ENCODE measurements at places on chromosomes 2 and 18.

DNA sequence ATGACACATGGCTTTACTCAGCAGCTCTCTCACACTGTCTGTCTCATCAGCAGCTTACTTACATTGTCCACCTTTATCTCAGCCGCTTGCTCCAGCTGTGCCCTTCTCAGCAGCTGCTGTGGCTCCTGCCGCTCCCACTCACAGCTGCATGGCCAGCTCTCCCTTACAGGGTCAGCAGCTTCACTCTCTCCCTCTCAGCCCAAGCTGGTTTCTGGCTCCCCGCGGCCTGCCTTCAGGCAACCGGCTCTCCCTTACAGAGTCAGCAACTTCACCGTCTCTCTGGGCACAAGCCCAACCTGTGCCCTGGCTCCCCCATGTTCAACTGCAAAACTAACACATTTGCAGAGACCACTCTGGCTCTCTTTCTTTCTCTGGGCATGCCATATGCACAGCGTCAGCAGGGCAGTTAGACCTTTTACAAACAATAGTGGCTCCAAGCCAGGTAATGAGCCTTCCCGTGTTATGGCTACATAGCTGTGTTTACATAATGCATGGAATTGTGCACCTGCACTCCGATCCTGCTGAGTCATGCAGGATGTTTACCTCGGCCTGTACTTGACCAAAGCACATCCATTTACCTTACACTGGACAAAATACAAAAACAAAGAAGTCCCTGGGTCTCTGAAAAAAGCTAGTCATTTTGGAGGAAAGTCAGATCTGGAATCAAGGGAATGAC lies 167.3 kb downstream of the DOK6 start:
- no peak for DNase-seq

DNA sequence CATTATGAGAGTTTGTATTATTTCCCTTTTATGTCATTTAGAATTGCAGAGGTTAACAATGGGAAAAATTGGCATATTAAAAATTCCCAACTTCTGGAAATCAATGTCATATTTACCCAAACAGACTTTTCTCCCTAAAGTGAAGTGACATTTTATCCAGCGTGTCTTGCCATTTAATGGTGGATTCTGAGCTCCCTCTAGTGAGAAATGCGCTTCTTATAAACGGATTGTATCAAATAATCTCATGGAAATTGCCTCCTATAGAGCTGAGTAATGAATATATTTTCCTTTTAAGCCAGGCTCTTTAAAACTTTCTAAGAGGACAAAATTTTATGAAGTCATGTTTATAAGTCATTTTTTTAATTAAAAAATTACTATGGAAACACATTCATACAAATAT lies 5.7 kb upstream of the GCFC2 start:
- DNase-seq, result no peak

- no peak for DNase-seq
Measured at GRCh38 chr2:136034629-136035028, 49.2 kb upstream of the DARS1 start.

DNA sequence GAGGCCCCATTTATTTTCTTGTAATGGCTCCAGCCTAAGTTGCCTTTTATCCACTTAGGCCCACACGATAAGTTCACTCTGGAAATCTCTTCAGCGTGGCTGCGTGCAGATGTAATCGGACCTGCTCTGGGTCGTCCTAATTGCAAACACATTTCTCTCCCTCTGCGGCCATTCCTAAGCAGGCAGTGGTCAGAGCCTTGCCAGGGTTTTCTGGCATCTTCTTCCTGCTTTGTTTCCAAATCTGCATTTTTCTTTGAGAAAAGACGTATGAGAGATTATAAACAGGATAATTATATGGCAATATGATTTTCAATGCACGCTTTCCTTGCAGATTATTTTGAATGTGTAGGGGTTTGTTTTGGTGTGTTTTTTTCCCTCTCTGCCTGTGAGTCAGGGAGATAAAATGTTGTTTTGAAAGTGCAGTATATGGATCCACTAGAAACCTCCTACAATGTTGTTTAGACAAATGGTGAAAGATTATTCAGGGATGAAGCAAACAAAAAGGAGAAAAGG lies 239.4 kb upstream of the TANK start:
- no peak for DNase-seq

DNA sequence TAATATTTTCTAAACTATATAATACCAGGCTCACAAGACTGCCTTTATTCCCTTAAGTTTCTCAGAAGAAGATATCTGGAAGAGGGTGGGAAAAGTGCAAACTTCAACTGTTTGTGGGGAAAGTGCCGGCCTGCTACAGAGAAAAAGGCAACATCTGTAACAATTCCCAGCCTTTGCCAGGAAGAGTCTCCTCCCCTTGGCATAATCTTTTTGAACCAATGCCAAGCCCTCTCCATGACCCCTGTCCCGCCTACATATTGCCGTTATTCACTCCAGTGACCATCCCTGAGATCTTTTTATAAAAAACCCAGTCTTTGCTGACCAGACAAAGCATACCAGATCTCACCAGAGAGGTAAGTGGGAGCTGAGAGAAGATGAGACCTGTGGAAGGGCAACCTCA lies at the start of gene REG3G:
REG3G (plus strand) TSS at position 282 of the 400 bp plus-strand sequence. CDS start 392 bp downstream, outside the sequence.
- DNase-seq, result no peak

DNA sequence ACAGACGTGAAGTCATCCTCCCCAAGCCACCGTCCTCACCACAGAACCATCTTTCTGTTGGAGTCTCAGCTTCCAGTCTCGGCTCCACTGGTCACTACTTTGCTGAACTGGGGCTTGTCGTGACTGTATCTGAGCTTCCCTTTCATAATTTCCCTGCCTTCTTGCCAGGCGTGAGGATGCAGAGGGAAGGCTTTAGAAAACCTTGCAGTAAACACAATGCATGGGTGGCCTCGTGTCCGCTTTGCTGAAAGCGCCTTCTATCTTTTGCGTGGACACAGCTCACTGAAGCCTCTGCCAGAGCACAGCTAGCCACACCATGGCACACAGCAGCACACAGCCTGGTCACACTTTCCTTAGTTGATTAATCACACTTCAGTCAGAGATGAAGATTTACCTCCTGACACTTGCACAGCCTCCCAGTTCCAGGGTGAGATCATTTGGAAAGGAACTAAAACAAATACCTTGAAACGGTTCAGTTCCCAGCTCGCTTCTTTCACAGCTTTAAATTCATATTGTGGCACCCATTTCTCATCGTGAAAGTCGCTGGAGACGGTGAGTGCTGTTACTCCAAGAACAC lies 2.8 kb upstream of the GPR45 start:
- DNase-seq, result no peak

GRCh38 chr2:57947398-57947797 lies 99.2 kb upstream of the VRK2 start:
- DNase-seq, result no peak

DNA sequence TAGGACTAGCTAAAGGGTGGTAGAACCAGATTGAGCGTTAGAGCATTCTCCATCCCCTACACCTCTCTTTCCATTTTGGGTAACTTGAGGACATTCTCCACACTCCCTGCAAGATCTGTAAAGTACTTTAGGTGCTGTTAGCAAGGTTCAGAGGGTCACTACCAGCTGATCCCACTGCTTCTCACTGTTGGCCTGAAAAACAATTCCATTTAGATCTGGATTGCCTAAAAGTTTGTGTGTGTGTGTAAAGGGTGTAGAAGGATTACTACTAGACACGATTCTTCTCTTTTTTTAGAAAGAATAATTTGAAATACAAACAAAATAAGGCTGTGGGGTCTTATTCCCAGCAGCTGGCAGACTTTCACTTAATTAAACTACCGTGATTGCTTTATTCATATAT lies 95.1 kb upstream of the TMEM178A start:
- DNase-seq, result no peak

Data from epithelial cell of prostate (primary cell).